Cardiac muscle cell (in vitro differentiated cells and primary cell): ENCODE measurements at places on chromosomes 12 and 14.

DNA sequence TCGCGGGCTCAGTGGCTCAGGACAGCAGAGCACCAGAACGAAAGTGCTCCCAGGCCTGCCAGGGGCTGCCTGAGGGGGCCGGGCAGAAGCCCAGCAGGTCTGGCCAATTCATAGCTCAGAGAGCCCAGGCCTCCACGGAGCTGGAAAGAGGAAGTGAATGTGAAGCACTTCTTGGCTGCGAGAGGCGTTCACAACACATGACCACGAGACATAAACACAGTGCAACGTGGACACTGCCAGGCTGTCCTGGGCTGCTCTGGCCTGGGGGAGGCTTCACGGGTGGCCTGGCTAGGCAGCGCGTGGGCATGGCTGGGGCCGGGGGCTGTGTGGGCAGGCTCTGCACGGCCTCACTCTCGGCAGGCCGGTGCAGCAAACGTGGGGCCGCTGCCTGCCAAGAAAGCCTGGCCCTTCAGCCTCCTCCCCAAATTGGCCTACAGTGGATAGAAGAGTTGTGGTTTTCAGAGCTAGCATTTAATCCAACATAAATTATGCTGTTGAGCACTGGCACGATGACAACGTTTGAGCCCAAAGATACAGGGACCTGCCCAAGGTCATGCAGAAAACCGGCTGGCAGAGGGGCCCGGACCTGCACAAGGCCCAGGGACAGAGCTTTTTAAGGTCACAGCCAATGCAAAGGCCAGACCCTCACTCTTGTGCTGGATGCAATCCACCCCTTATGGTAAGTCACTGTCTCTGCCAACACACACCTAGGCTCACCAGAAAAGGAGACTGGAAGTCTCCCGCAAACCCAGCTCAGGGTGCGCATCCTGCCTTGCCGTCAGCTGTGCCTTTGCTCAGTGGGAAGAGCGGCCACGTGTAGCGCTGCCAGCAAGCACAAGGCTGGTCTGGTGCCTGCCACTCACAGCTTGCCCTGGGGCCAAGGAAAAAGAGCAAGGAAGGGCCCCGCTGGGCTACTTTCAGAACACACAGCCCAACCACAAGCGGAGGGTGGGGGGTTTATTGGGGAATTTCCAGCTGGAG is 8.6 kb downstream of the SLC25A29 start:
- no peak for DNase-seq

- DNase-seq: no peak
These were observed 210.5 kb downstream of the SNAPC1 start for GRCh38 chr14:61972711-61973110.

DNA sequence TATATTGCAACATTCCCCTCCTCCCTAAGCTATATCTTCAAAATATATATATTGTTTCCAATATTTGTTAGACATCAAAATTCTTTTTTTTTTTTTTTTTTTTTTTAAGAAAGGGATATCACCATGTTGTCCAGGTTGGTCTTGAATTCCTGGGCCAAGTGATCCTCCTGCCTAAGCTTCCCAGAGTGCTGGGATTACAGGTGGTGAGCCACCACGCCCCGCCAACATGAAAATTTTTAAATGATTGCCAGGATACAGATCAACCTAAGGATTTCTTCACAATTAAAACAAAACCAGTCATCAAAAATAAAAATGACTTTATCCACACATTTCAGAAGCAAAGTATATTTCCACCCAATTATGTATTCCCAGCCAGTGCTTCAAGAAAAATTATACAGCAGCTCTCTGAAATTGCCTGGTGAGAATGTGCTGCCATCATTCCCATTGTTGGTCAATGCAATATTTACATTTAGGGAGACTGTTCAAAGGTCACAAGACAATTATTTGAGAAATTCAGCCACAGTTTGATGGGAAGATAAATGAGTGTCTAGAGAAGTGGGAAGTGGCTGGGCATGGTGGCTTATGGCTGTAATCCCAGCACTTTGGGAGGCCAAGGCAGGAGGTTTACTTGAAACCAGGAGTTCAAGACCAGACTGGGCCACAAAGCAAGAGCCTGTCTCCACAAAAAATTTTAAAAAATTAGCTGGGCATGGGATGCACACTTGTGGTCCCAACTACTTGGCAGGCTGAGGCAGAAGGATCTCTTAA is 141.7 kb upstream of the AMIGO2 start:
- DNase-seq: no peak

DNA sequence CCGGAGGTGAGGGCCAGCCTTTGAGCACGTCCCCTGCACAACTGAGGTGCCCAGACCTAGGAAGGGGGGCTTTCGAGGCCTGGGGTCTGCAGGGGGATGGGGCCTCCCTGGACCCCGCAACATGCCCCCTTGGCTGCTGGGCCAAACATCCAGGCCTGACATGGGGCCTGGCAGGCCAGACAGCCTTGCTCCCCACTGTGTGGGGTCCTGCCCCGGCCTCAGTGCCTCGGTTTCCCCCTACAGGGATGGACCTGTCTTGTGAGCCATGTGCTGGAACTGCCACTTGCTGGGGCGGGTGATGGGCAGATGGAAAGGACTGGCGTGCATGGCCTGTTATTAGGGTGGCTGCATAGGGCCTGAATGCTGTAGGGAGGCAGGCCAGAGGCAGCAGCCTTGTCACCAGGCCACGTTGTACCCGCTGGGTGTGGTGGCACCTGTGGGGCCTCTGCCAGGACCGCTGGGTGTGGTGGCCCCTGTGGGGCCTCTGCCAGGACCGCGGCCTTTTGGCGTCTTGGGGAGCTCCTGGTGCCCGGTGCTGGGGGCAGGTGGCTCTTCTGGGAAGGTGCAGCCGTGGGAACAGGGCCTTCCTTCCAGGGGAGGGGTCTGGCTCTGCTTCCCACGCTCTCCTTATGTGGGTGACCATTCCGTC is 20.4 kb downstream of the ASPG start:
- DNase-seq: no peak

GRCh38 chr14:66206554-66206953 is 279.6 kb upstream of the CCDC196 start:
- DNase-seq: no peak

DNA sequence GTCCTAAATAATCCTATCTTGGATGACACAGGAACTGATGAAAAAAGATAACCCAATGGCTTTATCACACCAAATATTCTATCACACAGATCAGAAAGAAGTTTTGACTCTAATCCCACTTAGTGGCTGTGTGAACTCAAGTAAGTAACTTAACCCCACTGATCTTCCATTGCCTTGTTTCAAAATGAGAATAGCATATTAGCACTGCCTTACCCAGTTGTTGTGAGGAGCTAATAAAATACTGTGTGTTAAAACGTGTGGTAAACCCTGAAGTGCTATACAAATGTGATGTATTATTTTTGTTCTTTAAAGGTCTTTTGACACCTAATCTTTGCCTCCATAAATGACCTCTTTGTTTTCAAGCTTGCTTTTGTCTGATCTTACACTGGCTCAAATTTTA is 60.9 kb upstream of the ARID2 start:
- DNase-seq: no peak
